ENCODE measurements at places on chromosomes 13 and 19.
A peak's percentile ranks its signal among the peaks of the same experiment; 100 is the strongest.

DNA sequence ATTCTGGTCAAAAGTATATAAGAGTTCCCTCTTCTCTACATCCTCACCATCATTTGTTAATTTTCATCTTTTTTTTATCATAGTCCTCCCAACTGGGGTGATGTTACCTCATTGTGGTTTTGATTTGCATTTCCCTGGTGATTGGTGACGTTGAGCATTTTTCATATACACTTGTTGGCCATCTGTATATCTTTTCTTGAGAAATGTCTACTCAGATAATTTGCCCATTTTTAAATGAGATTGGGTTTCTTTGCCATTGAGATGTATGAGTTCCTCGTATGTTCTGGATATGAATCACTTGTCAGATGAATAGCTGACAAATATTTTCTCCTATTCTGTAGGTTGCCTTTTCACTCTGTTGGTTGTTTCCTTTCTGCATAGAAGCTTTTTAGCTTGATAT lies 2.4 kb downstream of the CD33 start:
- no peak for DNase-seq

GRCh38 chr19:41426116-41426841 lies 895 bp downstream of the B3GNT8 start:
- no peak for DNase-seq

DNA sequence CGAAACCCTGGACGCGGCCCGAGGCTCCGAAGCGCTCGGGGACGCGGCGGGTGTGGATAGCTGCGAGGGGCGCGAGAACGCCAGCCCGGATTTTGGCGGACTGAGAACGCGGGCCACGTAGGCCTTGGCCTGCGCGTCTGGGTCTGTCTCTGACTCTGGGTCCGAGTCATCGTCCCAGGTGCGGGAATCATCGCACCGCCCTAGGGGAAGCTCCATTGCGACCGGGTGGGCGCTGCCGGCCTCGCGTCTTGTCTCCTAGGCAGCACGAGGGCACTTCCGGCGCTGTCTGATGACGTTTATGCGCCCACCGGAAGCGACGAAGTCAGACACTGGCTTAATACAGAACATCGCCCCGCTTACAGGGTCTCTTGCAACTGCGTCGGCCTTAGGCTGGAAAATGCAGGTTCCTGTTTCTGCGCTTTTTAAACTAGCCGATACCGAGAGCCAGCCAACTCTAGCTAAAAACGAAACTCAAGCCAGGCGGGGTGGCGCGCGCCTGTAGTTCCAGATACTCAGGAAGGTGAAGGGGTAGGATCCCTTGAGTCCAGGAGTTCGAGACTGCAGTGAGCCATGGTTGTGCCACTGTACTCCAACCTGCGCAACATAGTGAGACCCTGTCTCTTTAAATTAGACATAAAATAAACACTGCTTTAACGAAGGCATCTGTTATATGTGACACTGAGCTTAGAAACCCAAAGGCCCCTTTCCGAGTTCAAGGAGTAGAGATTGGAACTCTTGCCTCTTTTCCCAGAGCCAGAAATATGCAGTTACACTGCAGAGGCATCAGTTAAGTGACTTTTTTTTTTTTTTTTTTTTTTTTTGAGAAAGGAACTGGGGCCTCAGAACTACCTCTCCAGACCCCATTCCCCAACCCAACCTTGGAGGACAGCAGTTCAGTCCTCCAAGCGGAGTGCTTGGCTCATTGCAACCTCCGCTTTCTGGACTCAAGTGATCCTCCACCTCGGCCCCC lies at the start of gene FBXW9:
FBXW9 (minus strand) TSS at position 266 of the 970 bp plus-strand sequence; CDS start at position 216, 50 bp downstream.
- peak; percentile 94 for DNase-seq

GRCh38 chr13:100625447-100625846 lies 36.9 kb upstream of the GGACT start:
- DNase-seq = no peak

GRCh38 chr19:50311723-50312635 lies 17.2 kb downstream of the KCNC3 start:
- no peak for DNase-seq

GRCh38 chr19:45816236-45817009 lies 1.3 kb upstream of the RSPH6A start:
- DNase-seq = no peak

DNA sequence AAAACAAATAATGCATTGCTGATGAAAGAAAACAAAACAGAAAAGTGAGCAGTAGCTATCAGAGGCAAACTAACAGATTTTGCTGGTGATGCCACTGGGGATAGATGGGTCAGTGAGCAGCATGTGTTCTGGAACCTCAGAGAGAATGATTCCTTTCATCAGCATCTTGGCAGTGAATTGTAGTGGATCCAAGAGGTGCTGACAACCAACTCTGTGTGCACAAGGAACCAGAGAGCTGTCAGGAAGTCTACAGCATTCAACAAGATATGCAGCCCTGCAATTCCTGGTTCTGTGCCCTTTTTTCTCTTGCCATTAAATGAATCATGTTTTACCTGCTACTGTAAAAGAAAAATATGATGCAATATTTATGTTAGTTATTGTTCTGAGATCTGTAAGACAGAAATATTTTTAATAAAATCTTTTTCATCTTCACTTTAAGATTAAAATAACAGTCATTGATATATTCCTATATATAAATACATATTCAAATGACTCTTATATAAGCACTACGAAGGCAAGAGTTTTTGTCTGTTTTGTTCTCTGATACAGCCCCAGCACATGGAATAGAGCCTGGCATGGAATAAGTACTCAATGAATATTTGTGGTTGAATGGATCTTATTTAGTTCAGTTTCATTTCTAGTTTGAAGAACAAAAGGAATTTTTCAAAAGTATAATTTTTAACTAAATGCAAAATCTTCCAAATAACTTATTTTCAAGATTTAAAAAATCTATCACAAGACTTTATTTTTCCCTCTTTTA lies 80.8 kb downstream of the FREM2 start:
- DNase-seq = no peak

GRCh38 chr19:45311621-45312020 lies 11.1 kb downstream of the CKM start:
- DNase-seq = peak; percentile 30

DNA sequence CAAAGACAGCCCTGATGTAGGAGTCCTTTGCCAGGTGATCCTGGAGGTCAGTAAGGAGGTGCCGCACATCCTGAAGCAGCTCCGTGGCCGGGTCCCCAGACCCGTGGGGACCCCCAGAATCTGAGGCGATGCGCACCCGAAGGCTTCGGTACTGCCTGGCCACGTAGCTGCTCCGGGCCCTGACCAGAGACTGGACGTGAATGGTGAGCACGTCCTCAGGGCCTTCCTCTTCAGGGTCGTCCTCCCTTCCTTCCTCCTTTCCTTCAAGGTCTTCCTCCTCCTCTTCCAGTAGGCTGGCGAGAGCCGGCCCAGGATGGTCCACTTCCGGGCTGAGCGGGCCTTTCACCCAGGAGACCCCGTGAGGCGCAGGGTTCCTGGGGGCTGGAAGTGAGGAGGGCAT lies 7.5 kb downstream of the RINL start:
- DNase-seq = no peak

GRCh38 chr13:114229506-114229905 lies 5.2 kb upstream of the CDC16 start:
- no peak for DNase-seq

DNA sequence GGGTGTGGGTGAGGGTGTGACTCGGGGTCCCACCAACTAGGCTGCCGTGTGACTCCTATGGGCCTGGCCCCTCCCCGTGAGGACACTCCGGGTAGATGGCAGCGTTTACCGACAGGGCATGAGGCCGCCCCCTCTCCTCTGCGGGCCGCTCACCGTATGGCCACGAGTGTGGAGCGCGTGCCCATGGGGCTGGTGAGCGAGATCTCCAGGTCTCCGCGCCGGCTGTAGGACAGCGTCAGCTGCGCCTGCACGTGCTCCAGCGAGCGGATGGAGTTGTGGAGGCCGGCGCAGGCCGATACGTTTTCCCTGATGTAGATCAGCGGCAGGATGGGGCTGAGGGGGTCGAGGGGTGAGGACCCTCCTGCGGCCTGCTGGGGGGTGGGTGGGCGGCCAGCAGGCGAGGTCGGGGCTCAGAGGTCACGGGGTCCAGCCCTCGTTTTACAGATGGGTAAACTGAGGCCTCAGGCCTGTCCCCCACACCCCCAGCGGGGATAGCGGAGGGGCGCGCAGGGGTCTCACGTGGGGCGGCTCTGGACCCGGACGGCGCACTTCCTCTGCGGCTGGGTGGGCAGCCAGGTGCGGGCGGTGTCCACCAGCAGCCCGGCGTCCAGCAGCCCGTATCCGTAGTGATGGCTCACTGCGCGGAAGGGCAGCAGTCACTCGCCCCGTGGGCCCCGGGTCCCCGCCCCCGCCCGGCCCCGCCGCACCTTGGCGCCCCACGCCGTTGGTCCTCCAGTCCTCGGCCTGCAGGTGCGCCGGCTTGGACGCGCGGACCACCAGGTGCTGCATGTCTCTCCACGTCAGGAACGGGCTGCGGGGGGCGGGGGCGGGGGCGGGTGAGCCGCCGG lies 4.3 kb upstream of the C19orf25 start:
- DNase-seq = no peak

DNA sequence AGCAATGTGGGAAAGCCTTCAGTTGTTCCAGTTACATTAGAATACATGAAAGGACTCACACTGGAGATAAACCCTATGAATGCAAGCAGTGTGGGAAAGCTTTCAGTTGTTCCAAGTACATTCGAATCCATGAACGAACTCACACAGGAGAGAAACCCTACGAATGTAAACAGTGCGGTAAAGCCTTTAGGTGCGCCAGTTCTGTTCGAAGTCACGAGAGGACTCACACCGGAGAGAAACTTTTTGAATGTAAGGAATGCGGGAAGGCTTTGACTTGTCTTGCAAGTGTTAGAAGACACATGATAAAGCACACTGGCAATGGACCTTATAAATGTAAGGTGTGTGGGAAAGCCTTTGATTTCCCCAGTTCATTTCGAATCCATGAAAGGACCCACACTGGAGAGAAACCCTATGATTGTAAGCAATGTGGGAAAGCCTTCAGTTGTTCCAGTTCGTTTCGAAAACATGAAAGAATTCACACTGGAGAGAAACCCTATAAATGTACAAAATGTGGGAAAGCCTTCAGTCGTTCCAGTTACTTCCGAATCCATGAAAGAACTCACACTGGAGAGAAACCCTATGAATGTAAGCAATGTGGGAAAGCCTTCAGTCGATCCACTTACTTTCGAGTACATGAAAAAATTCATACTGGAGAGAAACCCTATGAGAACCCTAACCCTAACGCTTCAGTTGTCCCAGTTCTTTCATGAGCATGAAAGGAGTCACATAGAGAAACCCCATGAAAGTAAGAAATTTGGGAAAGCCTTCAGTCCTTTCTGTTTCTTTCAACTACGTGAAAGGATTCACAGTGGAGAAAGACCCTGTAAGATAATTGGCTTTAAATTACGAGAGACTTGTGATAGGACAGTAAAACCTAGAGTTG lies 20.1 kb downstream of the ZNF627 start:
- DNase-seq = no peak

- DNase-seq = peak; percentile 57
These were observed 16.3 kb downstream of the DOCK9 start for GRCh38 chr13:98961503-98962105.

DNA sequence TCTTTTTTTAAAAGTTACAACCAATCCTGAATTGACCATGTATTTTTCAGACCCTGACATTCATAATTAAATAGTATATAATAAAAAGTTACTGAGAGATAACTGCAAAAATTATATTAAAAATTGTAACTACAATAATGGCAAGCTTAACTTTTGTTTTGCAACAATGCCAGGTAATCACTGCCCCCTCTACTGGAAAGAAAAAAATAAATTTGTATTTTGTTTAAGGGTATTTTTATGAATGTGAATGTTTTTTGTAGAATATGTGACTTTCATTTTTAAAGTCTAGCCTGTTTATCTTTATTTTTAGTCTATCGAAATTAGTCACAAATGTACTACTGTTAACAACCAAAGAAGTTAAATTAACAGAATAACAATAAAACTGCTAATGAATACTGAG lies 21.7 kb downstream of the MRPS31 start:
- no peak for DNase-seq

GRCh38 chr13:83332751-83333150 lies 549.5 kb downstream of the SLITRK1 start:
- DNase-seq = no peak

- DNase-seq = no peak
These were observed 19.0 kb downstream of the LTBP4 start for GRCh38 chr19:40620161-40620485.

DNA sequence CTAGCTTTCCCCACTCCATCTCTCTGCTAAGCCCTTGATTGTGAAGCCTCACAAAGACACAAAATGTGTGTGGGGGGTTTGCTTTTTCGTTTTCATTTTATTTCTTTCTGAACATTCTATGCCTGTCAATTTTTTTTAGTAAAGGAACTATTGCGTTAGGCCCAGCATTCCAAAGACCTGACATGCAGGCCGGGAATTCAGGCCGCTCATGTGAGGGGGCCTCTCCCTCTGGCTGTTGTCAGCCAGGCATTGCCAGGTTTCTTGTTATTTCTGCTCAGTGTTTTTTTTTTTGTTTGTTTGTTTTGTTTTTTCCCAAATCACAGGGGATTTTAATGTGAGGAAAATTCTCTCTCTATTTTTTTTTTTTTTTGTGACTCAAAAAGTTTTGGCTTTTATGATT lies 10.3 kb upstream of the MEDAG start:
- peak; percentile 86 for DNase-seq

- no peak for DNase-seq
These were observed 36.8 kb downstream of the N4BP2L1 start for GRCh38 chr13:32391101-32391619.

DNA sequence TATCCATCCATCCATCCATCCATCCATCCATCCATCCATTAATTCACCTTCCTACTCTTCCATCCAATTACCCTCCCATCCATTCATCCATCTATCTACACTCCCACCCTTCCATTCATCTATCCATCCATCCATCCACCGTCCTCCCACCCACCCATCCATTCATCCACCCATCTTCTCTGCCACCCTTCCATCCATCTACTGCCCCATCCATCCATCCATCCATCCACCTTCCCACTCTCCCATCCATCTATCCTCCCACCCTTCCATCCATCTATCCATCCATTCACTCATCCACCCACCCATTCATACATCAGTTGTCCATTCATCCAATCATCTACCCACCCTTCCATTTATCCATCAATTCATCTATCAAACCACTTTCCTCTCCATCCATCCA lies 54.3 kb downstream of the NWD1 start:
- no peak for DNase-seq

GRCh38 chr13:73171926-73172325 lies 113.1 kb downstream of the KLF5 start:
- DNase-seq = peak; percentile 30

GRCh38 chr13:26054896-26055295 lies 3.1 kb upstream of the SHISA2 start:
- DNase-seq = no peak

DNA sequence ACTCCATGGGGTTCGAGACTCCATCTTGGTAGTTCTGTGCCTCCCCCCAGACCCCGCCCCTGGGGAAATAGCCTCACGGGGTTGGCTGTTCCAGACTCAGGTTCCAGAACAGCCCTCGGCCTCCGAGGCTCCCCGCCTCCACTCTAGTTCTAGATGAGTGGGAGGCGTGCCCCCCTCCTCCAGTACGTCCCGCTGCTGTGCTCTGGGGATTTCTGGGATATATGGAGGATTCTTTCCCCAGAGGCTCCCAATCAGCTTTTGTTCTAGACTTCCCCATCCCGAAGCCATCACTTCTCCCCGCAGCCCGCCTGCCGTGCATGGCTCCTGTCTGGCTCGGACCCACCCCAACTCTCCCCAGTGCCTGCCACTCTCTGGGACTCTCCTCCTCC lies 1.9 kb upstream of the CACNG7 start:
- DNase-seq = no peak
